GM23248 (cell line): ENCODE measurements at places on chromosomes 16 and 17. TPM values are rescaled to one million over a fixed set of nuclear protein-coding genes. Genes with fewer than 3 reads are reported as not detected.

GRCh38 chr17:57327176-57327970 is 71.0 kb downstream of the MSI2 start:
- DNase-seq = no peak

DNA sequence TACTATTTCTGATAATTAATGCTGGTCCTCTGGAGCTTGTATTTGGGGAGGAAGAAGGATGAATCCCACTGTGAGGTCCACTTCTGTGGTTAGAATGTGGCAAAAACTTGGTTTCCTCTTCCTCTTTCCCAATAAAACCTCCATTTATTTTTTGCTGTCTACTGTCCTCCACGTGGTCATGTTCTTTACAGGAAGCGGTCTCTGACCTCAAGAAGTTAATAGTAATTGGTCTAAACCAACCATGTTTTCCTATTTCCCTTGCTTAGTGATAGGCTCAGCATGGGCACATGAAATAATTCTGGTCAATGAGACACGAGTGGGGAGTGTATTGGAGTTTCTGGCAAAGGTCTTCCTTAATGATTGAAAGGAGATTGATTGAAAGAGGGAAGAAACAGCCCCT is 33.9 kb downstream of the CHP2 start:
- DNase-seq = no peak

DNA sequence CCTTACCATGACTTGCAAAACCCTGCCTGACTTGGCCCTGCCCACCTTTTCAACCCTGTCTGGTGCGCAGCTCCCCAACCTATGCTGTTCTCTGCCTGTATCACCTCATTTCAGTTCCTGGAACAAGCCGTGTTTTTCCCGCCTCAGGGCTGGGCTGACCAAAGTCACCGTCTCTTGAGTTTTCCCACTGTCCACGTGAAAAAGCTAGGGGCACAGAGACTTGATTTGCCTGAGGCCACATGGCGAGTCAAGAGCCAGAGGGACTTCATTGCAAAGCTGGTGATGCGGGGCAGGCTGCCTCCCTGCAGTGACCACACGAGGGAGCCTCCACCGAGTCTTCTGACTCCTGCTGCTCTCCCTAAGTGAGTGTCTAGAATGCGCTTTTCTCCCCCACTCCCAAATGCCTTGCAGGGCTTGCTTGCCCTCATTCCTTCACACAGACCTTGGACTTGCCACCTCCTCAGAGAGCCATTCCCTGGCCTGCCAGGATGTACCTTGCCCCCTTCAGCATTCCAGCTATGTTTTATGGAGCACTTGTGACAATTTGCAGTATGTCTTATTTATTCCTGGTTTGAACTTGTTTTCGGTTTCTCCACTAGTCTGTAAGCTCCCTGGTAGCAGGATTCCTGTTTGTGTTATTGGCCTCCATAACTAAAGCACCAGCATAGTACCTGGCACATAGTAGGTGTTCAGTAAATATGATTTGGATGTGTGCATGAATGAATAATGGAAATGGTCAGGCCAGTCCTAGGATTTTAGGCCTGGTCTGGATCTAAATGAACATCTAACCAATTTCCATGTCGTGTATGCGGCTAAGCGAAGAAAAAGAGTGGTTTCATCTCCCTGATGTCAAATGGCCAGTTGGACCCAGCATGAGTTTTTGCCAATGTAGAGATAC is 252.3 kb downstream of the SNX29 start:
- peak; percentile 50 for DNase-seq

DNA sequence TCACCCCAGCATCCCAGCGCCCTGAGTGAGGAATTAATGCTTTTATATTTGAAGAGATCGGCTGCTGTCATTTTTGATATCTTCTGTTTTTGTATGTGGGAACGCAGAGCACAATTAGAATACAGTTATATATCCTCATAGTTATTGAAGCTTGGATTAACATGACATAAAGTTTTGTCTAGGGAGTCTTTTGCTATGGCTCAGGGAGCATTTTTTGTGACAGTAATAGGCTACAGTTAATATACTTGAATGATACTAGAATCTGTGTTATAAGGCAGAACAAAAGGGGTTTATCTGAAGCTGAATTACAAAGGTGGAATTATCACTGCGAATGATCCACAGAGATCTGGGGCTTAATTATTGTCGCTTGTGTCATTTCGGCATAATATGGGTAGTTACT is 239.4 kb downstream of the MSI2 start:
- DNase-seq = no peak

The UBFD1 gene
- 129 and 160 TPM in 2 replicates for total RNA-seq

DNA sequence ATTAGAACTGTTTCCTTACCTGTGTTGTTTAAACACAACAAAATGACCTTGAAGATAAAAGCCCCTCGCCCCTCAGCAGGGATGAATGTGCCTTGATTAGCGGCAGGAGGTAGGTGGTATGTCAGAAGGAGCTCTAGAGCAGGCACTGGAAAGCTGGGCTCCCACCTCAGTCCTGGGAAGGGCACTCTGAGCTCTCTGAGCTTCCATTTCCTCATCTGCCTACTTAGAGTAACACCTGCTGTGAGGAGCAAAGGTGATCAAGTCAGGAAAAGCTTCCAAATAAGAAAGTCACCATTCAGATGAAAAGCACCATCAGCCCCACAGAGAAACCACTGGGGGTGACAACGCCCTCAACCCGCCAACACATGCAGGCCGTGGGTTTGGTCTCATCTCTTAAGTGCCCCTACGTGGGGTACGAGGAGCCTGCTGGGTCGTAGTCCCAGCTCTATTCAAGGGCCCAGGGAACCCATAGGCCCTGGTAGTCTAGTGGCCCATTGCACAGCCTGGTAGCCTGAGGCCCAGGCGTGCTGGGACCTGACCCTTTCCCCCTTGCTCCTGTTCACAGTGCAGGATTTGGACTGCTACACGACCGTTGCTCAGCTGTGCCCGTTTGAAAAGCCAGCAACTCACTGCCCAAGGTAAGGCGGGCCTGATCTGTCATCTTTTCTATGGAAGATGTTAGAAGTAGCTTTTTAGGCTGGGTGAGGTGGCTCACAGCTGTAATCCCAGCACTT is 57.3 kb downstream of the CRISPLD2 start:
- no peak for DNase-seq

DNA sequence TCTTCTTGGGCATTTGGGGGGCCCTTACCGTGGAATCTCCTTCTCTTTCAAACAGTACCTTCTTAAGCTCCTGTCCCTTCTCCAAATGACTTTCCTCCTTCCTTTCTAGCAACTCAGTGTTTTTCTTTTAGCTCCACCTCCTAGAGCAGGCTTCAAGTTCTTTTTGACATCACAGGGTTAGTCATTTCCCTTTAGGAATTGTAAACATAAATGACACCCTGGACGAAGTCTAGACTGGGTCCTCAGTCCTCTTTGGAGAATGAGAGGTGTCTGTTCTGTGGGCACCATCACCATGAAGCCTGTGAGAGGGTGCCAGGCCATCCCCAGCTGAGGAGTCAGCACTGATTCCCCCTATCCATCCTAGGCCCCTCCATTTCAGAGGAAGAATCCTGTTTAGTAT is 94.7 kb downstream of the SALL1 start:
- peak; percentile 9 for DNase-seq

GRCh38 chr16:54503011-54503855 is 216.6 kb upstream of the IRX3 start:
- DNase-seq = peak; percentile 66

The ADORA2B gene
- total RNA-seq = 13.7 and 20.2 TPM in 2 replicates

The CACNG5 gene
- total RNA-seq = not detected in 2 replicates

GRCh38 chr16:19601083-19601976 is 45.8 kb downstream of the VPS35L start:
- DNase-seq = peak; percentile 64

The HBM gene
- total RNA-seq = not detected in 2 replicates

The SLC13A2 gene
- not detected in 2 replicates for total RNA-seq

The SLFN12 gene
- 32.0 and 41.2 TPM in 2 replicates for total RNA-seq

- peak; percentile 20 for DNase-seq
Observed at GRCh38 chr16:56102183-56102686, 89.1 kb upstream of the GNAO1 start.

DNA sequence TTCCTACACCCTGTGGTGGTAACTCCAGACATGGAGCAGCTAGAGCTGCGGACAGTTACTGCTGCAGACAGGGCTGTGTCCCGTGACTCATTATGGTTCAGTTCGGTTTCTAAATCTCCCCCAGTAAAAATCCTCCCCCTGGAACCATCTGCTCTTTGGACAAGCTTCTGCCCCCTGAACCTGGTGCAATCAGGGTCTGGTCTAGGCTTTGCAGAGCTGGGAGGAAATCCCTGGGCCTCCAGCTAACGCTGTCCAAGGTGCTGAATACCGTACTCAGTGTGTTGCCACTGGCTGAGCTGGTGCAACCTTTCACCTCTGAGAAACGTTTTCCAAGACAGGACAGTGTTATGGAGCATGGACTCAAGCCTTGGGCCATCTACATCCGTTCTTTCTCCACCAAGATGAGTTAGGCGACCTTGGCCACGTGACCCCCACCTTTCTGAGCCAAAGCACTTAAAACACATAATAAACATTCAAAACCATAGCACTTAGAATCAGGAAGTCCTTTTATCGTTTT is 142.0 kb downstream of the CPPED1 start:
- peak; percentile 44 for DNase-seq

The PITPNM3 gene
- total RNA-seq = 12.8 and 13.7 TPM in 2 replicates

The TP53TG3 gene
- total RNA-seq = not detected in 2 replicates

DNA sequence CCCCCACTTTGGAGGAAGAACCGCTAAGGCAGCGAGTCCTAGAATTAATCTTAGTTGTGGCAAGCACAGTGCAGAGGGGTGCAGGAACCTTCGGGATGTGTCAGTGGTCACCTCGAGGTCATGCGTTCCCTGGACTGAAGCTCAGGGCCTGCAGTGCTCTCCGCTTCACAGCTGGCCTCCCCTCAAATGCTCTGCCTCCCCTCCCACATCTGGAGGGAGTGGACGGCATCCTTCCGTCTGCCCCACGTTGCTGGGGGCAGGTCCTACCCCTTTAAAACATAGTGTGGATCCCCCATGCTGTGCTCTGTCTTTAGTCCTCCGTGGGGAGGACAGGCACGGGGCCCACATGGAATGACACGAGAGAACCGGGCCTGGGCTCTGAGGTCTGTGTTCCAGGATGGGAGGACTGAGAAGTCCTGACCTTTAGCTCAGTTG is 99.5 kb upstream of the CDC42EP4 start:
- DNase-seq = no peak

- DNase-seq = peak; percentile 34
Observed at GRCh38 chr17:14760719-14761411, 460.0 kb downstream of the HS3ST3B1 start.

- no peak for DNase-seq
Observed at GRCh38 chr16:13883881-13884280, 36.1 kb upstream of the ERCC4 start.

- peak; percentile 84 for DNase-seq
Observed at GRCh38 chr16:70576431-70577255, 53.0 kb downstream of the SF3B3 start.

GRCh38 chr16:29994600-29995323 is 655 bp downstream of the HIRIP3 start:
- peak; percentile 90 for DNase-seq

The CENPX gene
- total RNA-seq = 43.9 and 68.8 TPM in 2 replicates

DNA sequence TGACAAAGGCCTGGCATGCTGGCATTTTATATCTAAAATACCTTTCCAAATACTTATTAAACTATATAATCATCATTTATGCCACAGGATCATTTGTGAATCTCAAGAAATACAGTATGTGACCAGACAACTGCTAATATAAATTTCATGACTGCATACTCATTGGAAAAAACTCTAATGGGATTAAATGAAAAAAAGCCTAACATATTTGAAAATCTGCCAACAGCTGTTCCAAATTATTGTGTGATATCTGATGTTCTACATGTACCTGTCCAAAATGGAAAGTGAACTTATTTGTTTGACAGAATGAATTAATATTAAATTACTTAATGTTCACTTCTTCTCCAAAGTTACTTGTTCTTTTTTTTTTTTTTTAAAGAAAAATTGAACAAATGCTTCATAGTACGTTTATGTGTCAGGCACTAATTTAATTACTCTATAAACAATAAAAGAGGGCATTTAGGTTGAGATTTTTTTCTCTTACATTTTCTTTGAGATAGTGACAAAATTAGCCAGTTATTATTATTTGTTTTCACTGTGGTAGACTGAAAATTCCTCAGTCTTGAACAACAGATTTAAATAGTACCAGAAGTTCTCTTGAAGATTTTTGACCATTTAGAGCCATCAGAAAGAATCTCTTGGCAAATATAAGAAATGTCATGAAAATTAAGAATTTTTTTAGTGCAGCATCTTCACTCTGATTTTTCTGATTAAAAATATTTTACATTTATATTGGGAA is 114.0 kb downstream of the FTO start:
- peak; percentile 58 for DNase-seq

- DNase-seq = no peak
Observed at GRCh38 chr16:65697521-65697920, 575.7 kb upstream of the CDH11 start.

The DNASE1 gene
- total RNA-seq = 4.3 and 6.7 TPM in 2 replicates

The RANGRF gene
- 4.8 and 13.8 TPM in 2 replicates for total RNA-seq

The SGCA gene
- 1.6 TPM in 1 of 2 replicates, not detected in the other for total RNA-seq

DNA sequence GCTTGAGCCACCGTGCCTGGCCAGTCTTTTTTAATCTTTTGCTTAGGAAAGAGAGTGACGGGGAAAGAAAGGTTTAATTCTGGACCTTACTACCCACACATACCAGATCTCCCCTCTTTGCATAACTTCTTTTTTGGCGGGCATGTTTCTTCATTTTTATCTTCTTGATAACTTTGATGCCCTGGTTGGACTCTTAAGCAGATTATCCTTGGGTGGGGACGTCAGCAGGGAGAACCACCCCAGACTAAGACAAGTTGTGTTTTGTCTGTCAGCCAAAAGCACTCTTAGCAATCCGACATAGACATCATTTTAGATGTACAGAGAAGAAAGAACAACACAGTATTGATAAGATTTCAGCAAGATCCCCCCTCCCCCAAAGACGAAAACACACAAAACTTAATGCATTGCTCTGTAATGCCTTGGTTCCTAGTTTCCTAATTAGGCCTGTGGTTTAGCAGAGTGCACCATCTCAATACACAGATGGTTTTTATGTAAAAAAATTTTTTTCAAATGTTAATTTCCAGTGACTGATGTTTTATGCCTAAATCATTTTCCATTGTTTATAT is 99.9 kb downstream of the MSI2 start:
- DNase-seq = no peak

The CA7 gene
- 0.65 TPM in 1 of 2 replicates, not detected in the other for total RNA-seq

GRCh38 chr17:66712453-66712852 is 122.5 kb upstream of the CACNG5 start:
- no peak for DNase-seq

DNA sequence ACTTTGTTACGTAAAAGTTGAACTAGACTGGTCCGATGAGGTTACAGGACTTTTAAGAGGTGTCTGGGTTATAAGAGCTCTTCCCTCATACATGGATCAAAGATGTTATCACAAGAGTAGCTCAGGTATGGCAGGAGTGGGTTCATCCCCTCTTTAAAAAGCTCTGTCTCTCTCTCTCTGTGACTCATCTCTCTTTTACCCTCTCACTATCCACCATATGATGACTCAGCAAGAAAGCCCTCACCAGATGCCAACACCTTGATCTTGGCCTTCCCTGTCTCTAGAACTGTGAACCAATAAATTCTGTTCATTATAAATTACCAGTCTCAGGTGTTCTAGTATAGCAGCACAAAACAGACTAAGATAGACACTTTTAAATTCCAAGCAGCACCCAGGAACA is 1.9 kb upstream of the CLEC19A start:
- no peak for DNase-seq

The TBC1D10B gene
- total RNA-seq = 41.2 and 43.9 TPM in 2 replicates

GRCh38 chr17:77111934-77112296 is 28.9 kb upstream of the SEC14L1 start:
- no peak for DNase-seq

GRCh38 chr17:19269106-19269505 is 31.9 kb downstream of the EPN2 start:
- DNase-seq = no peak

- DNase-seq = no peak
Observed at GRCh38 chr16:6913566-6913965, 419.1 kb upstream of the RBFOX1 start.

- DNase-seq = no peak
Observed at GRCh38 chr16:78126662-78127061, 27.2 kb downstream of the WWOX start.
